Femur (tissue), 1 donor: ENCODE measurements at places on chromosomes 2 and 18.

GRCh38 chr2:69509011-69509749 is 71.9 kb upstream of the NFU1 start:
- peak; percentile 65 for DNase-seq

GRCh38 chr2:240921311-240921994 is 15.3 kb downstream of the CROCC2 start:
- peak; percentile 44 for DNase-seq

DNA sequence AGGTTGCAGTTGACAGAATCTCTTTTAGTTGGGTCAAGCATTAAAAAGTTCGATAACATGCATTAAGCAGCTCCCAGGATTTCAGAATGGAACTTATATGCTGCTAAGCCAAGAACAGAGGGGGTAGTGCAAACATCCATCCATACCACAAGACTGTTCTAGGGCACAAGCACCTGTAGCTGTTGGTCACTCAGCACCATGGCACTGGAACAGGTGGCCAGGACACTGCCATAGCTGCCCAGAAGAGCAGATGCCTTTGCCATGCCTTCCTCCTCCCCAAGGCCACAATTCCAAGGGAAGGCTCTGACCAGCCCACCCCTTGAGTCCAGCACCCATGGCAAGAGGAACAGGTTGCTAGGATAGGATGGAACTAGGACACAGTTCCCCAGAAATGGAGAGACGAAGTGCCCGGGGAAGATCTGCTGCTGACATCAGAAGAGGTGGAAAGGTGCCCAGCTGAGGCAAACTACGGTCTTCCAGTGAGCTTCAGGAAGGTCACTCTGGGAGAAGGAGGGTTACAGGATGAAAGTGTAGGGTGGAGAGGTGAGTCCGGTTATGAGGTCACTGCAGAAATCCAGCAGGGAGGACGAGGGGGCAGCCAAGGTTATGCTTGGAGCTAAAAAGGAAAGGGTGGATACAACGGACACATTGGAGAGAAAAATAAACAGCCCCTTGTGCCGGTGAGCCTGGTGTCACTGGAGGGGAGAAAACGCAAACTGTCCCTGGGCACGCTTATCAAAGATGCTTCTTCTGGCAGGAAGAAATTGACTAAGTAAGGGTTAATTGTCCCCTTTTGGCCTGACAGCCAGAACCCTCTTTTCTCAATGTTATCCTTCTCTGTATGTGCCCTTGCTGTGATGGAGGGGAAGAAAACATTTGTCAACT is 41.9 kb downstream of the C1QL2 start:
- DNase-seq: no peak

DNA sequence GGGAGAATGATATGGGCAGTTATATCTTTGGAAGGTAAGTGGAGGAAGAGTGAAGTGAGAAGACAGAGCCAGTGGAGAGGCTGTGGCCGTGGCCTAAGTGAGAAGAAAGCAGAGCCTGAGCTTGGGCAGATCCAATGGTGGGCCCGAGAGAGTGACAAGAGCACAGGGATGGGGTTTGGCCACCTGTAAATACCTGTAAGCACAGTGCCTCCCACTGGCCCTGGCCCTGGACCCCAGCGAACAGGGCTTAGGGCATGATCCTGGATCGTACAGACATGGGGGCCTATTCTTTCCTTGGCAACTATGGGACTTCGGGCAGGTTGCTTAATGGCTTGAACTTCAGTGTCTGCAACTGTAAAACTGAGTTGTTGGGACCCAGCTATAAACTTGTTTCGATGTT is 44.1 kb downstream of the MTCL1 start:
- no peak for DNase-seq

DNA sequence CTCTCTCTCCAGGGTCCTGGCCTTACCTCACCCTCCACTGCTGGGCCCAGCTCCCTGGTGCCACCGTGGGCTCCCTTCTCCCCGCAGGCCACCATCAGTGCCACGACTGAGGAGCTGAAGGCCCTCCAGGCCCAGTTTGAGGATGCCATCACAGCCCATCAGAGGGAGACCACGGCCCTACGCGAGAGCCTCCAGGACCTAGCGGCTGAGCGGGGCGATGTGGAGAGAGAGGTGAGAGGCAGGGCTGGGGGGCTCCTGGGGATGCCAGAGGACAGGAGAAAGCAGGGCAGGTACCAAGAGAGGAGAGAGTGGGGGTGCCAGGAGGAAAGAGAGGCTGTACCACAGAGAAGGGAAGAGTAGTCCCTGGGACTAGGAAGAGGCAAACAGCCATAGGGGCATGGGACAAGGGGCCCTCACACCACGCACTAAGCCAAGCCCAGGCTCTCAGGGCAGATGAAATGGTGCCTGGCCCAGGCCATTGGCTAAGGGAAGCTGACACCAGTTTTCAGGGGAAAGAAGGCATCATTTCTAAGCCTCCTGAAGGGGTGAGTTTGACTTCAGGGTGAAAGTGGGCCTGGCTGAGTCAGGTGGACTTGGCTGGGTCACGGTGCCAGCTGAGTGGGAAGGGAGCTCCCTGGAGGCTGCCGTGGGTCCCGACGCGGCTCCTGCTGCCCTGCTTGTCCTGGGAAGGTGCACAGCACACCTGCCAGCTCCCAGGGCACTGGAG is 39.0 kb upstream of the SNED1 start:
- DNase-seq: peak; percentile 16

GRCh38 chr2:72138011-72138881 is 9.4 kb downstream of the CYP26B1 start:
- DNase-seq: peak; percentile 23

DNA sequence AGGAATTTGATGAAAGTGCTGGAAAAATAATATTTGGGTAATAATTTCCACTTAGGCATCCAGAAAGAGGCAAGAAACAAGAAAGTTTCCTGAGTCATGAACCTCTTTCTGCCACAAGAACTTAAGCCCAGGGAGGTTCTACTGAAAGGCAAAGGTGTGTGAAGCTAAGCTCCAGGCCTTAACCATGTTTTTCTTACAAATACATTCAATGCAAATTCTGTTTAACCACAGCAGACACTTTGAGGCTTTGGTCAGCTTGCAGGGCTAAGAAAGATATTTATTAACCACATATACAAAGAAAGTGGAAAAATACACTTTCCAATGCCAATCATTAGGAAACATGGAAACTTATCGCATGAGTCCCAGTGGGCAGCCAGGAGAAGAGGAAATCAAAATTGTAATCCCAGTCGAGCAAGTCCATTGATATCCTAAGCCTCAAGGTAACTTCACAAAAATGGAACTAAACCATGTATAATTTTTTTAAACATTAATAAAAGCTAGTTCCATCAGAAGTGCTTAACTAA is 68.3 kb downstream of the PIEZO2 start:
- DNase-seq: no peak

GRCh38 chr2:112835061-112835501 is 1.5 kb downstream of the IL1B start:
- DNase-seq: no peak

DNA sequence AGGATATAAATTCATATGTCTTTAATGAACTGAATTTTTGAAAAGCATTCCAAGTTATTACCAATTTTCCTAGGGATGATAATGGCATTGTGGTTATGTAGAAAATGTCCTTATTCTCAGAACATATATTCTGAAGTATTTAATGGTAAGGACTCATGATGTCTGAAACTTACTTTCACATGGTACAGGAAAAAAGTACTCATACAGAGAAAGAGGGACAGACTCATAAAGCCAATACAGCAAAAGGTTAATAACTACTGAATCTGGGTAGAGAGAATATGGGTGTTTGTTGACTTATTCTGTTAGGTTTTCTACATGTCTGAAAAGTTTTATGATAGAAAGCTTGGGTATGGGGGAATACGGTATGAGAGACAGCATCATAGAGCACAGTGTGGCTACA is 84.3 kb upstream of the SERTAD2 start:
- DNase-seq: no peak
